Thymus (tissue), 14 donors: ENCODE measurements at places on chromosomes 6 and 20. TPM values are rescaled to one million over a fixed set of nuclear protein-coding genes. Genes with fewer than 3 reads are reported as not detected.
A peak's percentile ranks its signal among the peaks of the same experiment; 100 is the strongest.

DNA sequence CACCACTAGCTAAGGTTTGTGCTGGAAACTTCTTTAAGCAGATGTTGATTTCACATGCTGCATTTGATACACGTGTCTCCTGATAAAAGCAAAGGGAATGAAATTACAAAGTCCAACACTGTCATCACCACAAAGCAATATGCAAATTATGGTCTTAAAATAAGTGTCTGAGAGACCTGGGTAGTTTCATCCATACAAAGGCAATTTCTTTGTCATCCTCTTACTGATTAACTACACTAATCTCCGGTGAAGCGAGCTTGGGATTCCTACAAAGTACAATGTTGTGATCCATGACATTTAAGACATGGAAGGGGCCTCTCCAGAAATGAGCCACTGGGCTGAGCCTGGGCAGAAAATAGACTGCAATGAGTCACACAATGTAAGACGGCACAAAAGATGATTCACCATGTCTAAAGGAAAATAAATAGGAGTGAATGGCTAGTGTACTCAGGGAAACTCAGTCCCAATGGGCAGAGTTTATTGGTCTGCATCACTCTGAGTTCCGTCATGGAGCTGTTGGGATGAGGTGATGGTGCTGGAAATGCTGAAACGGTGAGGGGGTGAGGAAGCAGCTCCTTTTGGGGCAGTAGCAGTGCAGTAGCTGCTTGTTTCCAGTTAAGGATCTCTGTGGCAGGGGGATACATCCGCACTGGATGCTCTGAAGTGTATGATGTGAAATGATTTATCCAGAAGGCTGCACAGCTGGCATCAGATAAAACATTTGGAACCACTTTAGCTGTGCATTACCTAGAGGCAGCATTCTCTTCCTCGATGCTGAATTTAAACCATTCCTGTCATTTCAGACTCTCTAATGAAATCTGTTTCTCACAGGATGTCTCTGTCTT lies 103.3 kb downstream of the IBTK start:
- H3K4me3 ChIP-seq, result no peak overlapping the region
- H3K4me1 ChIP-seq, result no peaks in the 10 kb centered on the region
- H3K36me3 ChIP-seq, result no peaks in the 10 kb centered on the region
- H3K27me3 ChIP-seq, result no peaks in the 10 kb centered on the region
- no peak for DNase-seq

DNA sequence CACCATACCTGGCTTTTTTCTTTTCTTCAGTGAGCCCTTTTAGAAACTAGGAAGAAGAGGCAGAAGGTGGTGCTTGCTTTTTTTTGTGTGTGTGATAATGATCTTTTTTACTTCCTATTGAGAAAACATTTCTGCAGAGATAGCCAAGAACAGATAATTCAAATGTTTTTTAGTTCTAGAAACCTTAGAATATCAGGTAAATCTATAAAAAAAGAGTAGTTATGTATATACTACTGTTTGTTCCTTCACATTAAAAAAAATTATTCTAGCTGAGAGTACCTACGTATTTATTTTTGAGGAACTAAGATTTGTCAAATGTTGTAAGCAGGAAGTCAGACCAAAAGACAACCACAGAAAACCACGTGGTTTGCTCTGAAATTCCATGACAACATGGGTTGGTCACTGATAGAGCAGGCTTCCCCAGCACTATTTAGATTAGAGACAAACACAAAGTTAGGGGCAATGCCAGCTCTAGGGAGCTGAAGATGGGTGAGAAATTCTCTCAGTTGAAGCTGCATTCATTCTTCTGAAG lies 12.8 kb downstream of the STK4 start:
- peak overlapping the region; percentile 93 for H3K27ac ChIP-seq
- H3K36me3 ChIP-seq, result peaks cover 63% of the 10 kb centered on the region
- no peaks in the 10 kb centered on the region for H3K27me3 ChIP-seq
- peak; percentile 89 for DNase-seq
- H3K4me1 ChIP-seq, result peaks cover 18% of the 10 kb centered on the region

- no peaks in the 10 kb centered on the region for H3K4me1 ChIP-seq
- peak; percentile 51 for DNase-seq
- no peaks in the 10 kb centered on the region for H3K27me3 ChIP-seq
- H3K4me3 ChIP-seq, result no peak overlapping the region
- no peak overlapping the region for H3K27ac ChIP-seq
Observed at GRCh38 chr6:2209226-2209809, 36.1 kb downstream of the GMDS start.

GRCh38 chr6:29746846-29747687 lies 23.8 kb downstream of the HLA-F start:
- peaks cover 68% of the 10 kb centered on the region for H3K27me3 ChIP-seq
- peaks cover 3% of the 10 kb centered on the region for H3K4me1 ChIP-seq
- H3K4me3 ChIP-seq, result no peak overlapping the region
- no peaks in the 10 kb centered on the region for H3K36me3 ChIP-seq
- no peak overlapping the region for H3K27ac ChIP-seq
- DNase-seq, result no peak

DNA sequence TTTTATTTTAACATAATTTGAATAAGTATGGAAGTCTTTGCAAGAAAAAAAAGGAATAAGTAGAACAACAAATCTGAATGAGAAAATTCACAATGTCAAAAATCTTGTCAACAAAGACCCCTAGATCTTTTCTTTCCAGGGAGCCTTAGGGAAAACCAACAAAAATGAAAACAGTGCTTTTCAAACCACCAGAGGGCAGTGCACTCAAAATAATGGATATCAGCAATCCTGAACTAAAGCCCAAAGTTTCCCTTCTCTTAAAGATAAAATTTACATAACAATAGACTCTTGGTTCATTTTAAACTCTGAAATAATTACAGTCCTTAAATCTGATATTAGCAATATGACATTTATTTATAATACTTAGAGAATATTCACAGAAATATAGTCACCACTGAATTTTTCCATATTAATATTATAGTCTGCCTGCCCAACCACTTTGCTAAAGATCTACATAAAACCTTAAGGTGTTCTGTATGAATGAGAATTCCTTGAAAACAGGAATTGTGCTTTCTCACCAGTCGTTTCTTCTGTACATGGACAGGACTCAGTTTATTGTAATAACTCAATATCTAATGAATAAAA lies 105.3 kb upstream of the BMP5 start:
- H3K27me3 ChIP-seq, result no peaks in the 10 kb centered on the region
- H3K4me3 ChIP-seq, result no peak overlapping the region
- H3K36me3 ChIP-seq, result no peaks in the 10 kb centered on the region
- H3K4me1 ChIP-seq, result no peaks in the 10 kb centered on the region

GRCh38 chr20:38987777-38988176 lies 25.6 kb downstream of the DHX35 start:
- H3K27me3 ChIP-seq, result no peaks in the 10 kb centered on the region
- H3K27ac ChIP-seq, result no peak overlapping the region
- DNase-seq, result no peak
- peaks cover 3% of the 10 kb centered on the region for H3K36me3 ChIP-seq
- no peak overlapping the region for H3K4me3 ChIP-seq

- H3K27me3 ChIP-seq, result no peaks in the 10 kb centered on the region
- H3K4me3 ChIP-seq, result no peak overlapping the region
- H3K4me1 ChIP-seq, result no peaks in the 10 kb centered on the region
- DNase-seq, result no peak
Observed at GRCh38 chr6:76451926-76452709, 379.7 kb upstream of the IMPG1 start.

DNA sequence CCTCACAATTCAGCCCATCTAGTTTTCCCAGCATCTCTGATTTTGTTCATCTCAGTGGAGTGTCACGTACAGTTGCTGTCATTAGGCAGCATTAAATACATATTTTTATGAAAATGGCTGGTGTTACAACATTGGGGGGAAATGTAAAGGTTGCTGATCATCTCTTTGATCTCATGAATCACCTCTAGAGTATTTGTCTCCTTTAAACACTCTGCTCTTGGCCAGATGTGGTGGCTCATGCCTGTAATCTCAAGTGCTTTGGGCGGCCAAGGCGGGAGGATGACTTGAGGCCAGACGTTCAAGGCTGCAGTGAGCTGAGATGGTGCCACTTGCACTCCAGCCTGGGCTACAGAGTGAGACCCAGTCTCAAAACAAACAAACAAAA lies 128.1 kb downstream of the IPCEF1 start:
- H3K36me3 ChIP-seq, result no peaks in the 10 kb centered on the region
- H3K27ac ChIP-seq, result no peak overlapping the region
- peaks cover 7% of the 10 kb centered on the region for H3K4me1 ChIP-seq
- no peak for DNase-seq

- peaks cover 2% of the 10 kb centered on the region for H3K27me3 ChIP-seq
- no peak overlapping the region for H3K27ac ChIP-seq
- no peaks in the 10 kb centered on the region for H3K36me3 ChIP-seq
- H3K4me1 ChIP-seq, result no peaks in the 10 kb centered on the region
- no peak for DNase-seq
- no peak overlapping the region for H3K4me3 ChIP-seq
Observed at GRCh38 chr6:166697113-166697512, 70.1 kb upstream of the RPS6KA2 start.

GSS gene
- 40.0 TPM for polyA plus RNA-seq

TOX2 gene
- polyA plus RNA-seq, result 75.8 TPM

FAM162B gene
- 1.9 TPM for polyA plus RNA-seq

STX11 gene
- polyA plus RNA-seq, result 9.6 TPM
